Neural crest cell (in vitro differentiated cells): ENCODE measurements at places on chromosomes 3 and 15.
A peak's percentile ranks its signal among the peaks of the same experiment; 100 is the strongest.

GRCh38 chr3:106294121-106294520, 425.3 kb upstream of the CBLB start:
- no peak for DNase-seq

DNA sequence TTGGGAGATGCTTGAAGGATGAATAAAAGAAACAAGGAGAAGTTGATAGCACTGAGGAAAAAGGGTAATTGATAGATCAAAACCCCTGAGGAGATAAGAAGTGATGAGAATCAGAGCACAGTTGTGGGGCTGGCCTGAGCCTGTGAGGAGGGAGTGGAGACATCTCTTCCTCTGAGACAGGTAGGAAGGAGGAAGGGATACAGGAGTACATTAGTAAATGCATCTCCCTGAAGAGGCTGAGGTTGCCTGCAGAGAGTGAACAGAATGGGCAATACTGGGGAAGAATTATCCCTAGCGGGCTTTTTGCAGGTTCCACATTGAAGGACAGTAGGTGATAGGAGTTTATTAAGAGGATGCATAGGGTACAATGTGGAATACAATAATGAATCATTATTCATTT, 17.3 kb upstream of the SCAMP5 start:
- DNase-seq, result no peak

DNA sequence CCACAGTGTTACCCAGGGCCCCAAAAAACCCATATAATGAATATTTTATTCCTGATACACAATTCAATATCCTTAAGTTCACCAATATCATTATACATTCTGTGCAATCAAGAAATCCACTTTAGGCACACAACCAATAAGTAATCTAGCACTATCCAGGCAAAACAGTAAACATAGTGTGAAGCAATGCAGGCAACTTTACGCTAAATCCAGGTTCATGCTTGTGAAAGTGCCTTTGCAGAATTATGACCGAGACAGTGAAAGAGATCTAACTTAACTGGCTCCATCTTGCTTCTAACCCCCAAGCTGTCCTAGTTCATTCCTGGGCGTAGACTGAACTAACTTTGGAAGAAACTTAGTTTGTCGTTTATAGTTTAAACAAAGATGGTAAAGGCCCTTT, 34.2 kb upstream of the INO80 start:
- no peak for DNase-seq

GRCh38 chr3:152374262-152374990, 105.7 kb downstream of the MBNL1 start:
- no peak for DNase-seq

GRCh38 chr3:16463914-16464313, 49.6 kb downstream of the RFTN1 start:
- DNase-seq, result no peak

- no peak for DNase-seq
Measured at GRCh38 chr15:39594446-39595337, 13.8 kb downstream of the THBS1 start.

- no peak for DNase-seq
Measured at GRCh38 chr3:52724511-52724910, 18.6 kb downstream of the SPCS1 start.

- no peak for DNase-seq
Measured at GRCh38 chr3:50926868-50927267, 252.1 kb downstream of the DOCK3 start.

DNA sequence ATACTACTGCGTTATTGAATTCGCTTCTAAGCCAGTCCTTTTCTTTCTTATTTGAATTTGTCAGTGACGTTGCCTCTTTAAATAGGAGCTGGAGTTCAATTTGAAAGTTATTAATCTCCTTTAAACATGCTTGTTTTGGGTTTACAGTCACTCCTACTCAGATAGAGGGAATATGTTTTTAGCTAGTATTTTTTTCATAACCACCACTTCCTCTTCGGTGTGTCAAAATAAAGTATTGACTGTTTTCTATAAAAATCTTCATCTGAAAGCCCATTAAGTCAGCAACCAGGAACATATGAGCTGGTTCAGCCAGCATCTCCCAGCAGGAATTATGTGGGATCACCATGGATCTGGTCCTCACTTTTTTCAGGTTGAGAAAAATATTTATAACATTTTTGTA, 772.9 kb downstream of the DIPK2A start:
- no peak for DNase-seq

DNA sequence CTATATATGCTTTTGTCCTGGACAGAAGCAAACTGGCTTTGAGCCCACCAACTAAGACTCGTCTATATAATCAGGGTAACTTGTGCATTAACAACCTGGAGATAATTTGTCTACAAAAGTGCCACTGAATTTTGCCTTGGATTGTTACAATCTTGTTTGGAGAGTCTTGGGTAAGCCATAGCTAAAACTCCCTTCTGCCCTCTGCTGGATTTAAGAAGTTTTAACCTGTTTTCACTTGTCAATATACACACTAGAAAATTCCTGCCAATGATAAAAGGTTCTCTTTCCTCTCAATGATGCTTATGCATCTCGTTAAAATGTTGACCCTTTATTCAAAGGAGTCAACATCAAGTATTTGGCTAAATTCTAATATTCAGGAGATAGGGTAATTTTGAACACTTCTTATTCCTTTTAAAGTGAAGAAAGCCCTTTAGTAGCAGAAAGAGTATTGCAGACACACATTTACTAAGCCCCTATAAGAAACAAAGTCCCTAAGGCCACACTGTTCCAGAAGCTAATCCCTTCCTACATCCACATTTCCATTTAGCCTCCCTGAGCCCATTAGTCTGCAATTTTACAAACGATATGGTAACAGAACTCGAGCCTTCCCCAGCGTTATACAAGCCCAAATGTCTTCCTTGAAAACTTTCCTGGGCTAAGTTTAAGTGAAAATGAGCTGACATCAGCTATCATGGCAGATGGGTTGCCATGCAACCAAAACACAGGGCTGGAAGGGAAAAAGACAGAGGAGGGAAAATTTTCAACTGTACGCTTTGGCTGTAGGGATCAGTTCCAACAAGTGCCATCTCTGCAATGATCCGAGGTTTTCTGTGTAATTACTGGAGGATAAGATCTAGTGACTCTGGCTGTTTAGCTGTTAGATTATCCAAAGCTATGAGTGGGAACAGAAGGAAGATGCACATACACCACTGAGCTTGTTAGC, 75.9 kb upstream of the FGF12 start:
- DNase-seq, result no peak

DNA sequence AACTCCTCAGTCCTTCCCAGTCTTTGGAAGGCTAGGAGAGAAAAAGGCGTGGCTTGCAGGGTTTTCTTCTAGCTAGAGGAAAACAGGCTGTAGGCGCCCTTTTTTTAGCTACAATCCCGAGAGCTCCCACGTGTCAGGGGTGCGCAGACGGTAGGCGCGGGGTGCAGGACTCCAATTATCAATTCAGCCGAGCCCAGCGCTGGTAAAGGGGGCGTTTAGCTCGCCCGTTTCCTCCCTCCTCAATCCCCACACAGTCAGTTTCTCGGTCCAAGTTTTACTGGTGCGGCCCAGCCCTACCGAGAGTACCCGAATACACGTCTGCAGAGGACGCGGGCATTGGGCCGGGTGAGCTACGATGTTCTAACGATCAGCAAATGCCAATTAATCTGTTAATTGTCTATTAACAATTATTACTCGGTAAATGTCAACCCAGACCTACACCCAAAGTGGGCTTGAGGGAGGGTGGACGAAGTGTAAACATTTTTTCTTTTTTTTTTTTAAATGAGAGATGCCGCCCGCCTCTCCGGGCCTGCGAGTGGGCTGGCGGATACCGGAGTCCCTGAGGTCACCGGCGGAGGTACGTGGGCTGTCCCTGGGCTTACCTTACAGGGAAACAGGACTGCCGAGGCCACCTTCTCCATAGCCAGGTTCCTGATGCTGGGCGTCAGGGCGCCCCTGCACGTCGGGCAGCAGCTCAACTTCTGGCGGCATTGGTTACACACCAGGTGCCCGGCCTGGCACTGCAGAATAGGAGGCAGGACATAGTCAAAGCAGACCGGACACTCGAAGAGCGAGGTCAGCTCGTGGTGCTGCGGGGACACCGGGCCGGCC, 923 bp downstream of the SIAH2 start:
- DNase-seq, result peak; percentile 14

DNA sequence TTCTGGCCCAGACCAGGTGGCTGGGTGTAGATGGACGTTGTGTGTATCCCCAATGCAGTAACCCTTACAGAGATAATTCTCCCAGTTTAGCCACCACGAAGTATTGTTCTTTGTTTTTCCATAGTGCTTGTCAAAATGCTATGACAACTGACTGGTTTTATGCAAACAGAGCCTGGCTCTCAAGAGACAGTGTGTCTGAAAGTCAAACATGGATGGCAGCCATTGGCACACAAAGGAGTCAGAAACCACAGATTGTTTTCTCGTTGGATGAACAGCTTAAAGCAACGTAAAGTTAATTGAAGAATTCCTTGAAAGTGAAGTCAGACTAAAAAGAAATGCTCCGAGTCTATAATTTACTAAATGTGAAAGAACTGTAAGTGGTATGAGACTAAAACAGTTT, 91.2 kb downstream of the FILIP1L start:
- DNase-seq, result no peak

DNA sequence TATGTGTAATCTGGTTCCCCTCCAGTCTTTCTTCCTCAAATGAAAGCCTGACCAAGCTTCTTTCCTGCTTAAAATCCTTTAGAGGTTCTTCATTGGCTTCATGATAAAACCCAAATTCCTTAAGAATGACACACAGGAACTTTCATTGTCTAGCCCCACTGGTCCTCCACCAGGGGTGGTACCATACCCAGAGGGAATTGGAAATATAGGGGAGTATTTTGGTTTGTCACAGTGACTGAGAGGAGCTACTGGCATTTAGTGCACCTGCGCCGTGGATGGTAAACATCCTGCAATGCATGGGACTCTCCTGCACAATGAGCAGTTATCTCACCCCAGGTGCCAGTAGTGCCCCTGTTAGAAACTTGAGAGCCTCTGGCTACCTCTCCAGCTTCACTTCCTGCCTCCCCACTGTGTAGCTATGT, 10.8 kb downstream of the ZWILCH start:
- DNase-seq, result no peak

DNA sequence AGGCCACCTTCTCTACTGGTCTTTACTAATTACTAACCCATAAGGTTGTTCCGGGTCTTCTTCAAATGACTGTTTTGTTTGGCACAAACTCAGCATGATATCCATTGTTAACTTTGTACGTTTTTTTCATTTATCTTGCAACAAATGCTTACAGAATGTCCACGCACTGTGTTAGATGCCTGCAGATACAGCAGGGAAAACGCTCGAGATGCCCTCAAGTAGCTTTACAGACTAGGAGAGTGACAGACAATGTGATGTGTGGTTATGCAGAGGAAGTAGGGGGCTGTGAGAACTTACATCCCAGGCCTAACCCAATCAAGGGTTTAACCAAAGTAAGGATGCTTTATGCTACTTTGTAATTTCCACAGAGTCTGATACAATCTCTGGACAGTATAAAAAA, 949 bp upstream of the RFC4 start:
- no peak for DNase-seq

- DNase-seq, result no peak
Measured at GRCh38 chr3:4476496-4476895, 9.4 kb upstream of the SUMF1 start.

DNA sequence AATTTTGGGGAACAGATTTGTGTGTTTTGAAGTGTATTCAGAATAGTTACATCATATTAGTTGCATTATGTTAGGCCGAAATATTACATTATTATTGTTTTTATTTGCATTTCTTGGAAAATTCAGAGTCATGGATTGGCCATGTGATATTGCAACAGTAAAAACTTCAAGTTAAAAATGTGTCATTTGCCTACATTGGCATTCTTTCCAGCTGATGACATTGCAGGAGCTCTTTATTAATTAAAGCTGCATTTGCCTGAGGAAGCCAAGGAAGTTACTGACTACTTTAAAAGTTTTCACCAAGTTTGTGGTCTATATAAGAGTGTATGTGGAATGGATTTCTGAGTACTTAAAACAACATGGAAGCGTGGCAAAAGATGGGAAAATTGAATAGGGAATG, 726.4 kb upstream of the SGO1 start:
- no peak for DNase-seq

GRCh38 chr3:111159391-111159790, 87.8 kb downstream of the NECTIN3 start:
- DNase-seq, result no peak

- DNase-seq, result no peak
Measured at GRCh38 chr3:29614954-29615353, 334.1 kb downstream of the RBMS3 start.

GRCh38 chr3:180383332-180384020, 218.5 kb upstream of the TTC14 start:
- DNase-seq, result no peak

GRCh38 chr15:43218908-43219706, 1.7 kb downstream of the EPB42 start:
- DNase-seq, result peak; percentile 25

GRCh38 chr3:170622369-170623159, 36.7 kb upstream of the SLC7A14 start:
- DNase-seq, result no peak

DNA sequence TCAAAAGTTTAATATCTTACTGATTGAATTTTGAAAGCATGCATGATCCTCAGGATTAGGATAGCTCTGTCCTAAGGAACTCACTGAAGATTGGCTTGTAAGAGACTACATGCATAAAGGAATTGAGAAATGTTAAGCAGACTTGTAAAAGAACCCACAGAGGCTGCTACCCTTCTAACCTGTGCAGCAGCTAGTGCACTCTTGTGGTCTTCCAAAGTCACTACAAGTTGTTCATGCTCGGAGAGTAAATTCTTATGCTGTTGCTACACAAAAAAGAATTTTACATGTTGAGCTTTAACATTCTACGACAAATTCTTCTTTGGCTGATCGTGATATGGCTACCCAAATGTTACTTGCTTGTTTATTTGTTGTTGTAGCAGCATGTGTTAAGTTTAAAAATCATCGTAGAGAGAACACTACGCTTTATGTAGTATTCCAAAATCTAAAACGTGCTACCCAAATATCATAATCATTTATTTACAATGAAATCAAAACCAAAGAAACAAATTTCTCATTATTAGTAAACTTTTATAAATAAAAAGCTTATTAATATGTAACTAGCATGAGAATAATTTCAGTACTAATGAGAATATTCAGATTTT, 55.0 kb downstream of the GOLIM4 start:
- no peak for DNase-seq

DNA sequence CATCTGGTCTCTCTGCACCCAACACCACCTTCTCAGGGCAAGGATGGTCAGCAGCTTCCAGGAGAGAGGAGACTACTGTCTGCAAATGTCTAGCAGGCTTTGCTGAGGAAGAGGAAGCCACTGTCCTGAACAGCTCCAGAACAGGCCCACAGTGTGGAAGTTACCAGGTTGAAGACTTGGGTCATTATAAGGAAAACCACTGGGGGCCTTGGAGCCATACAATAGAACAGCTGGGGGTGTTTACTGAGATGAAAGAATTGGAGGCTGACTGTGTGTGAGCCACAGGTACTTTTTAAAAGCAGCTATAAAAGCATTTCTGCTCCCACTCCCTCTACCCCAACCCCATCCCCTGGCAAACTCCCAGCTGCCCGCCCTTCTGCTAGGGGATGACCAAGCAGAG, 24.2 kb downstream of the SRGAP3 start:
- DNase-seq, result no peak

DNA sequence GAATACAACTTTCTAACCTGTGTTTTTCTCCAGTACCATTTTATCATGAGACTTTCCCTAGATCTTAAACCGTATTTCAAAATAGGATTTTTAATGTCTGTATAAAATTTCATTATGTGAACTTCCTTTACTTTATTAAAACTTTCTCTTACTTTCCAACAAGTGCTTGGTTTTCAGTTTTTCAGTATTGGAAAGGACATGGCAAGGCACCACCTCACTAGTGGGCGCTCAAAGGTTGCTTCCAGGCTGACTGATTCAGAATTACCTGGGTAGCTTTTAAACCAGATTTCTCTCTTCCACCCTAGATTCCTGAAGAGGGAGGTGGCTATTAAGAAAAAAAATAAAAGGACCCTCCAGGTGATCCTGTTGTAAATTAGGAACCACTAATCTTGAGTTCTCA, 236.6 kb downstream of the SOX2 start:
- no peak for DNase-seq
